ENCODE measurements at places on chromosomes 11 and 22.

DNA sequence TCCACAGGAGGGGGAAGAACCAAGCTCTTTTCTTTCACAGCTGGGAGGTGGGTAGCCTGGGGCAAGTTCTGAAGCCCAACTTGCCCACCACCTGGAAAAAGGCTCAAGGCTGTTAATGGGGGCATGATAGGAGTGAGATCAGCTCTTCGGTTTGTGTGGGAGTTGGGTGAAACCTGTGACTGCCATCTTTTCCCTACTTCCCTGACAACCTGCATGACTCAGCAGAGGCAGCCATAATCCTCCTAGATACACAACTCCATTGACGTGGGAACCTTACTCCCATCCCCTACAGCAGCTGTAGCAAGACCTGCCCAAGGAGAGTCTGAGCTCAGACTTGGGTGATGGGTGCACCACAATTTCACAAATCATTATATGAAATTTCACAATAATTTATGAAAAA lies 13.3 kb upstream of the OOSP4B start:
- DNase-seq = no peak

- no peak for DNase-seq
Measured at GRCh38 chr11:74681686-74682651, 49.3 kb downstream of the CHRDL2 start.

- no peak for DNase-seq
Measured at GRCh38 chr11:114784216-114784615, 105.9 kb downstream of the NXPE2 start.

GRCh38 chr11:2621894-2622293 lies 77.9 kb downstream of the KCNQ1OT1 start:
- no peak for DNase-seq

- DNase-seq = no peak
Measured at GRCh38 chr11:134486704-134487103, 74.7 kb upstream of the B3GAT1 start.
